ENCODE measurements at places on chromosomes 11 and 22.

- DNase-seq = no peak
Measured at GRCh38 chr11:68312780-68313573, 586 bp downstream of the LRP5 start.

DNA sequence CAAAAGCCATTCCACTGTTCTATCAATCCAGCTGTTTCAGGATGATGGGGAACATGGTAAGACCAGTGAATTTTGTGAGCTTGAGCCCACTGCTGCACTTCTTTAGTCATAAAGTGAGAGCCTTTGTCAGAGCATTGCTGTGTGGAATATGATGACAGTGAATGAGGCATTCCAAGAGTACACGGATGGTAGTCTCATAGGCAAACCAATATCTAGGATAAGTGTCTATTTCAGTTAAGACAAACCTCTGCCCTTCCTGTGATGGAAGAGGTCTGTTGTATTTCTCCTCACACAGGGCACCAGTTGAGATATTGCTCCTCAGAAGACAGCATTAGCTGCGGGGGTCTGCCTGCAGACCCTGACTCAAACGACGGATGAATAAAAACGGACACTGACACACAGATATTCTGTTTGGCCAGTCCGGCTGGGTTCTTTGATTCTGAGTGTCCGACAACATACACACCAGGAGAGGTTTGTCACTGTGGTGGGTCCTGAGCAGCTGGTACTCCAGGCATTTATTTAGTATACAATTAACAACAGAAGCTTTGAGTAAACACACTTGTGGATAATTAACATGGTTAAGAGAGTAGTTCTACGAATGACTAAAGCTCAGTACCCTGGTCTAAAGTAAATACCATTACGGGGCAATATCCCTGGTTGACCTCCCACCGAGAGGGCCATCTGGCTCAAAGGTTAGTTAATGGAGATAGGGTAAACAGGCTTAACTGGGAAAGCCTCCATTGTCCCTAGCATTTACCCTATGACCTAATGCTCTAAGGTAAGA is 121.7 kb downstream of the ZNF280B start:
- no peak for DNase-seq

- DNase-seq = no peak
Measured at GRCh38 chr11:12784445-12784844, 110.2 kb downstream of the TEAD1 start.

- DNase-seq = no peak
Measured at GRCh38 chr11:57979532-57980079, 44.1 kb upstream of the OR9Q1 start.

DNA sequence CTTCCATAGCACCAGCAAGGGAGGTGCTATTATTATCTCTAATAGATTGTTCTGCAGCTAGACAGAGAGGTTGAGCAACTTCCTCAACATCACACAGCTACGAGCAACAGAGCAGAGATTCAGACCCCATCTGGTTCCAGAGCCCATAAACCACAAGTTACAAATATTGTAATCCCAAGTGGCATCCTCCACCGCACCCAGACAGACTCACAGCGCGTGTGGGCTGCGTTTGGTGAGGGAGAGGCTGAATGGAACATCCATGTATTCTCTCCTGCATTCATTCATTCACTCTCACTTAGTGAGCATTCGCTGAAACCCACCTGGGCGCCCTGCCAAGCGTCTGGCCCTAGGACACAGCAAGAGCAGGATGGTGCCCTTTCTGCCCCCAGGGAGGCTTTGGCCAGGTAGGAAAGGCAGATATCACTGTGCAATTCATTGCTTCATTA is 33.5 kb downstream of the LIF start:
- no peak for DNase-seq

DNA sequence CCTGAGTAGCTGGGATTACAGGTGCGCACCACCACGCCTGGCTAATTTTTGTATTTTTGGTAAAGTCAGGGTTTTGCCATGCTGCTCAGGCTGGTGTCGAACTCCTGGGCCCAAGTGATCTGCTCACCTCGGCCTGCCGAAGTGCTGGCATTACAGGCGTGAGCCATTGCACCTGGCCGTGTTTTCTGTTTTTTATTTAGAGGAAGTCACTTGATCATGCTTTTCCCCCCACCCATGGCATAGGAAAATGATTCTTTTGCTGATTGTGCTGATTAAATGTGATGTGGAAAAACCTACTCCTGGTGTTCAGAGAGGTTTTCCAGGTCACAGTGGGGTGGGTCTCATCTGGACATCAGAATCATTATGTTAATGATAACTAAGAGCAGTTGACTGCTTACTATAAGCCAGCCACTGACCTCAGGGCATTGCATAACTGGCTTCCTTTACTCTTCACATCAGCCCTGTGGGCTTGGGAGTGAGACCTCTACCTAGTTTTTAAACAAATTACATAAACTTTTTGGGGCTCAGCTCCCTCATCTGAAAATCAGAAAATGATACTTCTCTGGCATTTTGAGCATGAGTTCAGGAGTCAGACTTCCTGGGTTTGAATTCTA is 71.0 kb downstream of the PTPRJ start:
- DNase-seq = no peak

GRCh38 chr11:102760344-102761035 is 19.9 kb downstream of the MMP10 start:
- no peak for DNase-seq

- no peak for DNase-seq
Measured at GRCh38 chr11:72039031-72039855, 40.5 kb downstream of the IL18BP start.

GRCh38 chr11:44212128-44212527 is 97.8 kb downstream of the ALX4 start:
- no peak for DNase-seq

GRCh38 chr11:121904148-121904547 is 211.9 kb downstream of the BLID start:
- no peak for DNase-seq
